ENCODE measurements at places on chromosomes 6 and 20. TPM values are rescaled to one million over a fixed set of nuclear protein-coding genes. Genes with fewer than 3 reads are reported as not detected.

- DNase-seq: no peak
Observed at GRCh38 chr20:11411765-11412164, 505.9 kb upstream of the BTBD3 start.

DNA sequence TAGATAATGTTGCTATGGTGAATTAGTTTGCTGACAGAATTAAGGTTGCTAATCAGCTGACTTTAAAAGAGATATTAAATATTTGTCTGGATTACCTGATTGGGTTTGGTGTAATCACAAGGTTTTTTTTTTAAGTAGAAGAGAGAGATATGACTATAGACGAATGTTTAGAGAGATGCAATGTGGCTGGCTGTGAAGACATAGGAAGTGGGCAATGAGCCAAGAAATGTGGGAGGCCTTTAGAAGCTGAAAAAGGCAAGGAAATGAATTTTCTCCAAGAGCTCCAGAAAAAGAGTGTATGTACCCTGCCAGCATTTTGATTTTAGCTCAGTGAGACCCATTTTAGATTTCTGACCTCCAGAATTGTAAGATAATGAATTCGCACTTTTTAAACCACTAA is 598.3 kb downstream of the PKHD1 start:
- no peak for DNase-seq

GRCh38 chr6:150987855-150988464 is 122.5 kb downstream of the MTHFD1L start:
- DNase-seq: no peak

- no peak for DNase-seq
Observed at GRCh38 chr6:87824958-87825491, 123.0 kb upstream of the AKIRIN2 start.

GRCh38 chr6:5553767-5554166 is 292.5 kb downstream of the FARS2 start:
- no peak for DNase-seq

DNA sequence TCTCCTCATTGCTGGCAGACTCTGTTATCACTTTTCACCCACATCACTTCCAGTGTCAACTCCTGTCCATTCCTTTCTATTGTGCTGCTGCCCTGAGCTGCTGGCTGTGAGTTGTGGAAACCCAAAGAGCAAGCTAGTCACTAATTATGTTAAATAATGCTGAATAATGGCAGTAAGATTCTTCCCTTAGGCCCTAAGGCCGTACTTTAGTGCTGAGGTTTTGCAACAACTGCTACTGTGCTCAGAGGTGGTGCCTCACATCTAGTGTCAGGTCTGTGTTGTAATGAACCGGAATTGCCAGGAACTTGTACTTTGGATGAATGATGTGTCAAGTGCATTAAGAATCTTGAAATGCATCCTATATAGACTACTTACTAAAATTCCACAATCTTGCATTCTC is 372.2 kb upstream of the RNF217 start:
- DNase-seq: no peak

DNA sequence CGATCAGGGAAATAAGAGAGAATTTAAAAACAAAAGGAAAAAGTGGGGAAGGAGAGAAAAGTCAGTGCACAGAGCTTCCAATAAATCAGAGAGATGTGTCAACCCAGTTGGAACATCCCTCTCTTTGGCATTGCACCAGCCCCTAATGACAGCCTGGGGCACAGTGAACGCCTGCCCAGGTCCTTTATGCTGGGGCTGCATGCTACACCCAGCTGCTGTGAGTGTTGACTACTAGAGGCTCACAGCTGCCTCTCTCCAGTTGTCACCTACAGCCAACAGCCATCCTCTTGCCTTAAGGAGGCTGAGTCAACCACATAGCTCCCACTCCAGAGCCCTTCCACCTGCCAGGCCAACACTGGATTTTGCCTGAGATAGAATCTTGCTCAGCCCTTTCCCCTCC is 19.0 kb downstream of the OR2H2 start:
- no peak for DNase-seq

GRCh38 chr6:103153016-103153415 is 1706.7 kb downstream of the HACE1 start:
- DNase-seq: no peak

DNA sequence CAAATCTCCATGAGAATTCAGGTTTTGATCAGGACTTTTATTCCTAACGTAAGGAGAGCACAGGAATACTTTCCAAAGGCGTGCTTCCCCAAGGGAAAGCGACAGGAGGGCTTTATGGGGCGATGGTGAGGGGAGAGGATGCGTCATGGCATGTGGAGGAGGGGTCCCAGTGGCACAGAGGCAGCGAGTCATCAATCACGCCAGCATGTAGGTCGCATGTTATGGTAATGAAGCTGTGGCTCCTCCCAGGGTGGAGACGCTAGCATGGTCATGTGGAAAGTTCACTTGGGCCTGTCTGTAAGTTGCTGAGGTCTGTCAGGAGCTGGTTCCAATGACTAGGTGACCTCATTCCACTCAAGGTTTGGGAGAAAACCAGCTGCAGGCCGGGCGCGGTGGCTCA is 35.3 kb upstream of the PAX1 start:
- no peak for DNase-seq

DNA sequence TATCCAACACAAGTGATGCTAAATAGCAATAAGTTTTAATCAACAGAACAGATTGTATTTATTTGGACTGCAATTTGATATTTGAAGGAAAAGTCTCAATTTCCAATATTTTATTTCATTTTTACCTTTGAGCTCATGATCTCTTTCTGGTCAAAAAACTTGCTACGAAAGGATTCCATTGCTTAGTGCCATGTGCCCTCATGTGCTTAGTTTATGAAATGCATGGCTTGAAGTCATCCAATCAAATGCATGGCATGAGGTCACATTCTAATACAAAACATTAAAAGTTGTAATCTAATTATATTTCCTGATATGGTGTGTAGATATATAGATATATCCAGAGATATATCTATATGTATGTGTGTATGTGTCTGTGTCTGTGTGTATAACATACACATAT is 321.2 kb upstream of the ADGRB3 start:
- DNase-seq: no peak

GRCh38 chr20:56392881-56393482 is 537 bp downstream of the CSTF1 start:
- no peak for DNase-seq

The CST4 gene
- total RNA-seq: not detected

The KCNK5 gene
- total RNA-seq: 2.3 TPM

The KCNQ5 gene
- 3.0 TPM for total RNA-seq

The OR2J3 gene
- total RNA-seq: not detected

The BIRC7 gene
- not detected for total RNA-seq

The HDGFL1 gene
- not detected for total RNA-seq
